Activated T-helper 17 cell treated with anti-CD3 and anti-CD28 coated beads, Interleukin-2, amount 50 U/mL, for 72 hours (primary cell): ENCODE measurements at places on chromosomes 7 and 10. TPM values are rescaled to one million over a fixed set of nuclear protein-coding genes. Genes with fewer than 3 reads are reported as not detected.

GRCh38 chr10:6694447-6695140 lies 114.5 kb upstream of the PRKCQ start:
- peaks cover 5% of the 10 kb centered on the region for H3K4me1 ChIP-seq
- no peak overlapping the region for H3K4me3 ChIP-seq
- H3K36me3 ChIP-seq = no peaks in the 10 kb centered on the region
- peaks cover 9% of the 10 kb centered on the region for H3K27me3 ChIP-seq
- ATAC-seq = peak; percentile 69

- H3K27me3 ChIP-seq = no peaks in the 10 kb centered on the region
- H3K27ac ChIP-seq = no peak overlapping the region
- H3K36me3 ChIP-seq = no peaks in the 10 kb centered on the region
- no peak for ATAC-seq
Measured at GRCh38 chr10:81081887-81082620, 544.4 kb downstream of the SH2D4B start.

DNA sequence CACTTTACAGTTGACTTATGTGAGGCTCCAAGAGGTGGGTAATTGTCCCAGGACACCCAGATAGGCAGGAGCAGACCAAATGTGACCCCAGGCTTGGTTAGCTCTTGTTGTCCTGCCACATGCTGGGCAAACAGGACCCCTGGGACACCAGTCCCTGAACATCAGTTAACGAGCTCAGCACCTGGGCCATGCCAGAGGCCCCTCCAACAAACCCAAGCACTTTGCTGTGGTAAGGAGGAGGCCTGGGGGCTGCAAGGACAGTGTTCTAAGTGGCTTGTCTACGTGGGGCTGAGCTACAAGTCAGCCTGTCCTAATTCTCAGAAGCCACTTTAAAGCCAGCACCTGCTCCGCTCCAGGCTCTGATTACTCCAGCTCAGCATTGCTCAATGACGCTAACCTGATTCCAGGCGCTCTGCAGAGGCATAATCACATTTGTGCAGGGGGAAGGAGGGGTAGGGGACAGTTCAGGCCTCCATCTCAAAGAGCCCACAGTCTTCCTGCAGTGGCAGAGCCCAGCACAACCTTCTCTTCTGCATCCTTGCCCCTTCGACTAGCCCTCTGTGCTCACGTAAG lies 57.2 kb downstream of the DDC start:
- H3K36me3 ChIP-seq = no peaks in the 10 kb centered on the region
- no peaks in the 10 kb centered on the region for H3K4me1 ChIP-seq
- no peak overlapping the region for H3K27ac ChIP-seq
- ATAC-seq = no peak

GRCh38 chr10:113033991-113034390 lies 83.9 kb downstream of the TCF7L2 start:
- H3K36me3 ChIP-seq = no peaks in the 10 kb centered on the region
- no peaks in the 10 kb centered on the region for H3K4me1 ChIP-seq
- no peak overlapping the region for H3K4me3 ChIP-seq
- no peak for ATAC-seq
- H3K27me3 ChIP-seq = peaks cover 4% of the 10 kb centered on the region
- no peak overlapping the region for H3K27ac ChIP-seq

Gene KCND2
- not detected for total RNA-seq

DNA sequence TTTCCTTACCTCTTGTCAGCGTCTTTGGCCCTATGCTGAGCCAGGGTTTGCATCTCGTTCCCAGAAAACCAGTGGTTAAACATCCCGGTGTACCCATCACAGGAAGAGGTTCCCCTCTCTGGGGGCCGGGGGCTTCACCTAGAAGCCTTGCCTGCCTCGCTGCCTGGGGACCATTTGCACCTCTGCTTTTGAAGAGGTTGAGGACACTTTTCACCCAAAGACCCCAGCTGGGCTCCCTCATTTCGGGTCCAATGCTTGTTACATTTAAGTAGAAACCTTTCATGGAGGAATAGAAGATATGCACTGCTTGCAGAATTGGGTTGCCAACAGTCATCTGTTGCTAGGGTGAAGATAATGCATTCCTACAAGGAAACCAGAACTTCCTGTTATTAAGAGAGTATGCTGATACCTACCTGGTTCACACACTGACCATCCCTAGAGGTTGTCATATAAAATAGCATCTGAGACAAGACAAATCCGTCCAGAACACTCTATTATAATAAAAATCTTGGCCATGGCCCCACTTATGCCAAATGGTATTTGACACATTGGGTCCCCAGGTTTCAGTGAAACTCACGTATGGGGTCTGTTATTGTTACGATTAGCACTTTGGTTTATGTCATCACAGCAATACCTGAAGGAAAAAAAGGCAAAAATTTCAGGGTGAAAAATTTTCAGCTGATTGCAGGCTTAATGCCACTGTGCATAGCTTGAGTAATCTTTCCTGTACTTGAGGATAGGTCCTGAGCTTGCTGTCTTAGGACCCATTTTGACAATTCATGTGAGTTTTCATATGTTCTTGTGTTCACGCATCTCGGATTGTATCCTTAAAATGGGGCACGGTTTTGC lies 917 bp downstream of the ZNF365 start:
- H3K36me3 ChIP-seq = no peaks in the 10 kb centered on the region
- no peak overlapping the region for H3K27ac ChIP-seq
- peak overlapping the region; percentile 64 for H3K4me3 ChIP-seq
- ATAC-seq = no peak
- H3K4me1 ChIP-seq = no peaks in the 10 kb centered on the region
- H3K27me3 ChIP-seq = peaks cover 11% of the 10 kb centered on the region

DNA sequence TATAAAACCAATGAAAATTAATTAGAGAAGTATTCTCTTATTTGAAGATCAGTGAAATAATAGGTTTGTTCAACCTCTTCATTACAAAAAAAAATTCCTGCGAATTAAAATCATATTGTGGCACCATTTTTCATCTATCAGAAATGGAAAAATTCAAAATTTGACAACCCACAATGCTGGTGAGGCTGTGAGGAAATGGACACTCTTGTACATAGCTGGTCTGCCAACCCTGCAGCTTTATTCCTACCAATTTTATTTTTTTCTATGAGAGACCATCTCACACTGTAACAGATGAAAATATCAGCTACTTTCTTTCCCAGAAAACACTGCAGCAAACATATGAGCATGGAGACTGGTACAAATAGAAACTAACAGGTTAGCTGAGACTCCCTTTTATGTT lies 208.8 kb upstream of the SEMA3E start:
- H3K36me3 ChIP-seq = no peaks in the 10 kb centered on the region
- H3K4me1 ChIP-seq = no peaks in the 10 kb centered on the region
- H3K27me3 ChIP-seq = no peaks in the 10 kb centered on the region

DNA sequence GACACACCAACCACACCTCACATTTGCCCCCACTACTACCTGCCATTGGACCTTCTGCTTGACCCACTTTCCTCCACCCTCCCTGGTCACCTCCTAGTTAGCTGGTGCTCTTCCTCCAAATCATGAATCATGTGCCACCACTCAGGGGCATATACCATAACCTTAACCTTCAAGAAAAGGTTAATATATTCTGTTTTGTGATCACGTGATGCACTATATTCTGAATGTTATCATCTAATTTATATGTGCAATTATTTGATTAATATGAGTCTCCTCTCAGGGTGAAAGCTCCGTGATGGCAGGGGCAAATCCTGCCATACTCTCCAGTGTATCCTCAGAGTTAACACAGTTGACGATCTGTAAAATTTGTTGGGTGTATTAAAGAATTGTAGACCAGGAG lies 635.5 kb downstream of the XPNPEP1 start:
- no peak for ATAC-seq
- no peaks in the 10 kb centered on the region for H3K36me3 ChIP-seq
- no peak overlapping the region for H3K4me3 ChIP-seq
- H3K4me1 ChIP-seq = no peaks in the 10 kb centered on the region
- H3K27me3 ChIP-seq = no peaks in the 10 kb centered on the region
- H3K27ac ChIP-seq = no peak overlapping the region

Gene IL6
- total RNA-seq = 1.0 TPM

GRCh38 chr10:80416479-80417098 lies 8.2 kb downstream of the PRXL2A start:
- peaks cover 11% of the 10 kb centered on the region for H3K4me1 ChIP-seq
- H3K27ac ChIP-seq = no peak overlapping the region
- no peaks in the 10 kb centered on the region for H3K27me3 ChIP-seq
- no peak for ATAC-seq
- H3K36me3 ChIP-seq = no peaks in the 10 kb centered on the region

Gene SPDYE16
- 0.45 TPM for total RNA-seq

GRCh38 chr10:43816351-43817321 lies 168.0 kb upstream of the ZNF32 start:
- peak overlapping the region; percentile 64 for H3K4me3 ChIP-seq
- H3K27me3 ChIP-seq = no peaks in the 10 kb centered on the region
- H3K27ac ChIP-seq = peak overlapping the region; percentile 65
- no peaks in the 10 kb centered on the region for H3K36me3 ChIP-seq

Gene LCOR
- 25.5 TPM for total RNA-seq

DNA sequence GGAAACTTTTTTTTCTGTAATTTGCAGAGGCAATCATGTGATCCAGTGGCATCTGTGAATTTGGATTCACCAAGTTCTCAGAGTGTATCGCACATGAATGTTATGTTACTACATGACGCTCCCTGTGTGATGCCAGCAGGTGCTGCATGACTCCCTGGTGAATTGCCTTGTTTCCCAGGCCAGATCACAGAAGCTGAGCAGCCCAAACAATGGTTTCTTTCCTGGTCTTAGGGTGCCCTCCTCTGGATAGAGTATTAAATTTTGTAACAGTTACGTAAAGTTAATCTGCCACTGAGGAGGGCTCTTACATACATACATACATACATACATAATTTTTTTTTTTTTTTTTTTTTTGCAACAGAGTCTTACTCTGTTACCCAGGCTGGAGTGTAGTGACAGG lies 3.6 kb downstream of the ZSCAN21 start:
- H3K36me3 ChIP-seq = peaks cover 15% of the 10 kb centered on the region
- no peak overlapping the region for H3K27ac ChIP-seq
- no peak overlapping the region for H3K4me3 ChIP-seq
- no peaks in the 10 kb centered on the region for H3K27me3 ChIP-seq

GRCh38 chr7:55343860-55344606 lies 21.1 kb upstream of the LANCL2 start:
- peaks cover 3% of the 10 kb centered on the region for H3K27me3 ChIP-seq
- H3K4me1 ChIP-seq = no peaks in the 10 kb centered on the region
- no peaks in the 10 kb centered on the region for H3K36me3 ChIP-seq

- no peaks in the 10 kb centered on the region for H3K36me3 ChIP-seq
- H3K27ac ChIP-seq = no peak overlapping the region
- H3K27me3 ChIP-seq = peaks cover 17% of the 10 kb centered on the region
- no peaks in the 10 kb centered on the region for H3K4me1 ChIP-seq
- ATAC-seq = no peak
- H3K4me3 ChIP-seq = no peak overlapping the region
Measured at GRCh38 chr10:96413151-96413787, 54.5 kb upstream of the OPALIN start.

Gene ANXA8
- not detected for total RNA-seq

DNA sequence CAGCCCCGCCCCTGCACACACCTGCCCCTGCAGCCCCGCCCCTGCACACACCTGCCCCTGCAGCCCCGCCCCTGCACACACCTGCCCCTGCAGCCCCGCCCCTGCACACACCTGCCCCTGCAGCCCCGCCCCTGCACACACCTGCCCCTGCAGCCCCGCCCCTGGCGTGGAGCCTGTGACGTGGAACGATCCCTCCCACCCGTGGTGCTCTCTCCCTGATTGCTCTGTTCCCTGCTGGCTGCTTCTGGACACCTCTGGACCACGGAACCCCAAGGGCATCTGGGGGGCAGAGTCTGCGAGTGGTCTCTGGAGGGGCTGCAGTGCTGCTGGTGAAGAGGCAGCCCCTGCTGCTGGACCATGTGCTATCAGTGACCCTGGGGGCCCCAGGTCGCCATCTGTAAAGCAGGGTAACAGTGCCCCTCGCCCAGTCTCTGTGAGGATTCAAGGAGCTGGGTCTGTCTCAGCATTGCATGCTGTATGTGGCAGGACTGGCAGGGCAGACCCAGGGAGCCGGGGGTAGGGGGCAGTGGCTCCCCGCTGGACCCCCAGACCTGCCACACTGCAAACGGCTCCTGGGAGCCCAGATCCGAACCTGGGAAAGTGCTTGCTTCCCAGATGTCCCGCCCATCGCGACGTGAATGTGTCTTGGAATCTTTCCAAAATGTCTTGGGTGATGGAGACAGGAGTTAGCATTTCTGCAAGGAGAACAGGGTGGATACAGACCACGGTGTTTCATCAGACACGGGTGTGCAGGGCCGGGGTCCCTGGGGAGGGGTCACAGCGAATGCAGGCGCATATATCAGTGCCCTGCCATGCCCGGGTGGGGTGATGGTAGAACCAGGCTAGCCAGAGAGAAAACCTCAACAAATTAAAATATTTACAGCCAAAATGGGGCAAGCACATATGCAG lies 27.9 kb upstream of the NKX6-2 start:
- ATAC-seq = no peak
- H3K36me3 ChIP-seq = no peaks in the 10 kb centered on the region
- no peaks in the 10 kb centered on the region for H3K4me1 ChIP-seq
- H3K27ac ChIP-seq = no peak overlapping the region
- no peak overlapping the region for H3K4me3 ChIP-seq

GRCh38 chr10:12839941-12840611 lies 161.4 kb downstream of the CCDC3 start:
- H3K36me3 ChIP-seq = no peaks in the 10 kb centered on the region
- no peak overlapping the region for H3K27ac ChIP-seq
- ATAC-seq = no peak
- H3K27me3 ChIP-seq = peaks cover 3% of the 10 kb centered on the region
- no peaks in the 10 kb centered on the region for H3K4me1 ChIP-seq

DNA sequence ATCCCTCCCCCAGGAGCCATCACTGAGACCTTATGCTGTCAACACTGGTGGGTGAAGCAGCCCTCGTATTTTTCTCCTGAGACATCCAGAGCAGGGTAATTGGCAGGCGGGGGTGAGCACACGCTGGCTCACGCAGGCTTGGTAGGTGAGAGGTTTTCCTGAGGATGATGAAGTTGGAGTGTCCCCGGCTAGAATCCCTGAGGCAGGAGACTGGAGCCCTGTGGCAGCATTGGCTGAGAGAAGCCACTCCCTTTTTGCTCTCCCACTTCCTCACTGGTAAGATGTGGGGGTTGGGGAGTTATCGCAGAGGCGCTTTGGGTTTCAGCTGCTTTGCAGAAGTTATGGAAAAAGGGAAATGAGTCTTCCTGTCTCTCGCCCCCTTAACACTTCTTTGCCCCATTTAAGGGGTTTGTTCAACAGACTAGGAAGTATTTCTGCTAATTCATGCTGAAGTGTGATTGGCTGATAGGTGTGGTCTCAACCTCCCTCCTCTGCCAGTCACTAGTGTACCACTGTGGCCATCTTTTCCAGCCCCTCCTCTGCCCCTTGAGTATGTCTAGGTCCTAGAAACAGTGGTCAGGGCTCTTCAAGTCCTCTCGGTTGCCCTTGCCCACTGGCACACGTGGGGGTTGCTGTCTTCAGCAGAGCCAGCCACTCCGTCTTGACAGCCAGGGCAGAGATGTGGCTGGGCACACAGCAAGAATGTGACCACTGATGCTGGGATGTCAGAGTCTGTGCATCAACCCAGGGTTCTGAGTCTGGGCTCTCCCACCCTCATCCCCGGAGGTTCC lies 5.7 kb downstream of the ARPC1B start:
- H3K4me3 ChIP-seq = peak overlapping the region; percentile 86
- peak overlapping the region; percentile 96 for H3K27ac ChIP-seq
- ATAC-seq = peak; percentile 35
- peaks cover 90% of the 10 kb centered on the region for H3K36me3 ChIP-seq

Gene OR2A12
- not detected for total RNA-seq
